Left renal cortex interstitium (tissue), 4 donors: ENCODE measurements at places on chromosomes 1 and 21.

- DNase-seq: no peak
Observed at GRCh38 chr1:8745749-8746390, 71.6 kb downstream of the RERE start.

DNA sequence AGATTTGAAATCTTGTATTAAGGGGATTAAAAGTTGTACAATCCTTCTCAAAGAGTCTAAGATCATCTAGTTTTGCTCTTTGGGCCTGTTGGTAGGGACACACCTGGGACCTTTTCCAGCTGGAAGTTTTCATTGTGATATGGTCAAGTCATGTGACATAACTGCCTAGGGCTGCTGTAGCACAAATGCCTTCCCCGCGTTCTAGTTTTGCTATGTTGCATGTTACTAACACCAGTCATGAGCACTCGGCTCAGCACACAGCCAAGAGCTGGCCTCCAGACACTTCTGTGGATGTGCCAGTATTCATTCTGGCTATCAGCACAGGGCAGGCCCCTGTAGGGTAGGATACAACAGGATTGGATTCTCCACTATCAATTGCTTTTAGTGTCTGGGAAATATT, 14.6 kb upstream of the FLG2 start:
- no peak for DNase-seq

- DNase-seq: no peak
Observed at GRCh38 chr1:213138892-213139291, 87.9 kb downstream of the RPS6KC1 start.

DNA sequence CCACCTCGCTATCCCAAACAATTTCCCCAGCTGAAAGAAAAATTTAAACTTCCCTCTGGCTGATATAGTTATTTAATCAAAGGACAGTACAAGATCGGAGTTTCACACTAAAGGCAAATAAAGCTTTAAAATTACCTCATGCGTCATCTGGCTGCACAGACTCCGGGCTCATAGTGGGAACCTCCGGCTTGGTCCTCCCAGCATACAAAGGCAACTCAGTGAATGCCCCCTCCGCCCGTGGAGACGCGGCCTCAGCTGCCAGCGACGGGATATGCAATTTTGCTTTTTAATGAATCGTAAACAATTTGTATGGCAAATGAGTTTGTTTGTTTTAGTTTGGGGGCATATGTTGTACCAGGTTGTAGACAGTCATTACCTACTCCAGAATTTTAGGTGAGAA, 214.6 kb upstream of the NFIA start:
- DNase-seq: no peak

DNA sequence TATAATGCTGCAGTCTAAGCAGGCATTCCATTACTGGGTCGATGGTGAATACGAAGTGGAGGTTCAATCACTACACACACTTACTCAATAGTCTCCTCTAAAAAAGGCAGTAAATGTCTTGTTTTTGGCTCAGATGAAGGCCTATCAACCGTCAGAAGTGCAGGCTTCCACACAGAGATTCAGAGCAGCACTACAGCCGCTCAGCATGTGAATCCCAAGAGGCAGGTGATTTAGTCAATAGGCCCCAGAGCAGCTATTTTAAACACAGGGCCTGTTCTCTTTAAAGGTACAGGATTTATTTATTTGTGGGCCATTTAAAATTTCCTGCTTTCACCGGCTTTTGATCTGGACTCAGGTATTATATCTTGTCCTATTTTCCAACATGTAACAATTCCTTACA, 293.7 kb downstream of the RGS7 start:
- DNase-seq: no peak

GRCh38 chr1:175419684-175420517, 227.3 kb upstream of the KIAA0040 start:
- DNase-seq: no peak

- no peak for DNase-seq
Observed at GRCh38 chr1:234978397-234979295, 150.0 kb downstream of the TOMM20 start.

DNA sequence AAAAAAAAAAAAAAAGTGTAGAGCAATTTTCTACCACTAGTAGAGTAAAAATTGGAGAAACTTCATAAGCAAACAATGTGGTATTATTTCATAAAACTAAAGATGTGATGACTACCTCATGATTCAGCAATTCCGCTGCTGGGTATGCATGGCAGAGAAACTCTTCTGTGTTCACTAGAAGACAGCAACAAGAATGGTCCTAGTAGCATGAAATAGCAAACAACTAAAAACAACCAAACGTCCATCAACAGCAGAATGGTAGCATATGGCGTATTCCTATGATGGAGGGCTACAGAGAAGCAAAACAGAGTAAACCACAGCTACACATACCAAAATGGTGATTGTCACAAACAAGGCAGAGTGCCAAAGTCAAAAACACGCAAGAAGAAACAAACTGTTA, 18.9 kb downstream of the HTR1D start:
- no peak for DNase-seq

DNA sequence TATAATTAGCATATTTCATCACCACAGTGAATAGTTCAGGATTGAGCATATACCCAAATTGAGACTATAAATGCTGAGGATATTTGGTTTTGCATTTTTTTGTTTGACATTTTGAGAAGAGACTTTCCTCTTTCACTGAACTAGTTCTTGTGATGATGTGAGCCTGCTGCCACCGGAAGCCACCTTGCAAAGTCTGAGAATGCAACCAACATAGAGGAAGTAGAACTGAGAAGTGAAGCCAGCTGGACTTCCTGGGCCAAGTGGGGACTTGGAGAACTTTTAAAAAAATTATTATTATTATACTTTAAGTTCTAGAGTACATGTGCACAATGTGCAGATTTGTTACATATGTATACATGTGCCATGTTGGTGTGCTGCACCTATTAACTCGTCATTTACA, 102.3 kb downstream of the RPE65 start:
- DNase-seq: no peak

DNA sequence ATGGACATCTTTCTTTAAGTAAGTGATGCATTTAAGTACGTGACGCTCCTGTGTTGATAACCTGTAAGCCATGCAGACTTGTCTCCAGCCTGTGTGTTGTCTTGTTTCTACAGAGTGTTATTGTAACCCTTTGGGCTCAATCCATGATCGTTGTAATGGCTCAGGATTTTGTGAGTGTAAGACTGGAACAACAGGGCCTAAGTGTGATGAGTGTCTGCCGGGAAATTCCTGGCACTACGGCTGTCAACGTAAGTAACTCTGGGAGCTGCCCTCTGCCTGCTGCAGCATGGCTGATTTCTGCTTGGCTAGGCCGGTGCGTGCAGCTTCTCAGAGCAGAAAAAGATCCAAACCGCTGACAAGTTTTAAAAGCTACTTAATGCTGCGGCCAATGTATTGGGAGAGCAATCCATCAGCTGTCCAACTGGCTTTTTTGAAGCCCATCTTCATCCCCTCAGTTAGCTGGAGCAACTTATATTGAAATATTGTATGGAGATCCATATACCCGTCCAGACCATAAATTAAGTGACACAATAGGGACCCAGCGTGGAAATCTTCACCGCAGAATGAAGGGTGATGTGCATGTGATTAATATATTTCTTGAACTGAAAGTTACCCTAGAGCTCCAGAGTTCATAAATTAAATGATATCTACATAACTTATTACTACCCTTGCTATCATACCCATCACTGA, 295.9 kb downstream of the NTNG1 start:
- DNase-seq: no peak

DNA sequence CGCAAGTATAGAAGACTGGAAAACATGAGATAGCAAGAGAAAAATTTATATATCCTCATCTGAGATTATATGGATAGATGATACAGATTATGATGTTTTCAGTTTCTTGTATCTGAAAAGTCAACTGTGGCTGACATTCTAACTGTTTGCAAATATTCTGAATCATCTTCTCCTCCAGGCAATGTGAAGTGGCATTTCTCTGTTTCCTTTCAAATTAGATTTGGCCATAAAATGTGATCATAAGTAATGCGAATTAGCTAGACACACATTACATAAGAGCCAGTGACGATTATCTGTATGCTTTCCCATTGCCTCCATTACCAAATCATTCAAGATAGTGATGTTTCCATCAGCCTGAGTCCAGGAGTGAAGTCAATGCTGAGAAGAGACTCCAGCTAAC, 265.2 kb downstream of the BRINP3 start:
- DNase-seq: no peak

DNA sequence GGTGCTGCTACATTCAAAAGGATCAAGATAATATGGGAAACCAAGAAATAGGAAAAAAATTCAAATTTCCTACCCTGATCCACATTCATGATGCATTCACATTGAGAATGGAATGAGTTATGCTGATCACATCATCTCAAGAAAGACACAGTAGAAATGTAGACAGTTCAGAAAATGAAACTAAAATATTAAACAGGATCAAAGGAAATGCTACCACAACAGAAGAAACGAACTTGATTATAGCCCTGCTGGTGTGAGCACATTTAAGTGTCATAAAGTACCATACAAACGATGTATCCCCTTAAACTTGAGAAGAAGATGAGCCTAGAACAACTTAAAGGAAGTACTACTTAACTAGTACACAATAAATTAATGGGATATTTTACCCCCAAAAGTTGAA, 21.3 kb downstream of the SYDE2 start:
- DNase-seq: no peak

GRCh38 chr1:15198684-15199083, 45.1 kb downstream of the TMEM51 start:
- DNase-seq: no peak

DNA sequence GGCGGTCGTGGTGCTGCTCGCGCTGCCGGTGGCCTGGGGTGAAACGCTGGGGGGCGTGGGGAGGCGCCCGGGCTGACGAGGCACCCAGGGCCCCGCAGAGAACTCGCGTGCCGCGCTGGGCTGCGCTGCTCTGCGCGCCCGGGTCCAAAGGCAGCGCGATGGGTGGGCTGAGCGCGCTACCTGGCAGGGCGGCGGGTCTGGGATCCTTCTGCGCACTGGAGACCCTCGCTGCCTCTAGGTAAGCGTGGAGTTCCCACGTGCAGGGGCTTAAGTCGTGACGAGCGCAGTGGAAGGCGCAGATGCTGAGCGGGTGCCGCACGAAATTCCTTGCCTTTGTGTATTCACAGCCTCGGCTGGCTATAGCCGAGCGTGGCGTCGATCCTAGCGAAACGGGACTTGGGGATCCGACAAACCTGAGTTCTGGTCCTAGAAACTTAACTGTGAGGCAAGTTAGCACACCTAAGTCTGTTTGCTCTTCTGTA, 24.6 kb downstream of the CR1L start:
- DNase-seq: no peak

DNA sequence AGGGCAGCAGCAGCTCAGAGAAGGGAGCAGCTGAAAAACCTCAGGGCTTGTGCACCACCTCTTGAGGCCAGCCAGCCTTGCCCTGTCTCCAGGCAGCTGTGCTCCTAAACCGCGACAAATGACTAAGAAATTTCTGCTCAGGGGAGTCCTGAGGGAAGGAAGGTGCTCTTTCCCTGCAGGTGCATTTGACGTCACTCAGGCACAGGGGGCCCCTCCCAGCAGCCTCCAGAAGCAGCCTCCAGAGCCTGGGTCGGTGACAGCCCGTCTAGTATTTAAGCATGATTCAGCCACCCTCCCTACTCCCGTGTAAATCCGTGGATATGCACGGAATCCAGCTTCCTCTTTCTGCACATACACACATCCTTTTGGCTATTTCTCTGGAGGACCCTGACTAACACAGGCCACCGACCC, 560.5 kb downstream of the KIF26B start:
- peak; percentile 6 for DNase-seq

DNA sequence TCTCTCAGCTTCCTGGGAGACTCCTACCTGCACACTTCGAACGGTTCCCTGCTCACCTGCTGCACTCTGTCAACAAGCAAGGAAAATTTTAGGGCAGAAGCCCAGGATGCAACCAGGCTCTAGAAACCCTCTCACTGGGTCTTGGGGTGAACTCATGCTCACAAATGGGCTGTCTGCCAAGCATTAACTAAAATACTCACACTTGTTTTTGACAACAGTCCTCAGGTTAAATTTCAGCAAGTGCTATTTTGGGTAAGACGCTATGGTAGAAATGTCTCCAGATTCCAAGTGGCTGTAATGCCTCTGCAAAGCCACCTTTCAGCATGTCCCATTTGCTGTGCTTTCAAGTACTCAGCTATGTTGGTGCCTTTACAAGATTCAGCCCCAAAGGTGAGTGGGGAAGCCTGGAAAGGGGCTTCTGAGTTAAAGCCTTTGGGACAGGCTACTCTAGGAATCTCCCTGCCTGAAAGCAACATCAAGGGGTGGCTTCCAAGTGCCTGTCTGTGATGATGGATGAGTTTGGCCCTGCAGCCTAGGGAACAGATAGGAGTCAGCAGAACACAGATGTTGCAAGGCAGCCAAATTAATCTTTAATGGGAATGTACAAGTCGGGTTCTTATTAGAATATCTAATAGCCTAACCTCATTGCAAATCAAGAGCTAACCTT, 211.9 kb upstream of the SPAG17 start:
- DNase-seq: no peak

DNA sequence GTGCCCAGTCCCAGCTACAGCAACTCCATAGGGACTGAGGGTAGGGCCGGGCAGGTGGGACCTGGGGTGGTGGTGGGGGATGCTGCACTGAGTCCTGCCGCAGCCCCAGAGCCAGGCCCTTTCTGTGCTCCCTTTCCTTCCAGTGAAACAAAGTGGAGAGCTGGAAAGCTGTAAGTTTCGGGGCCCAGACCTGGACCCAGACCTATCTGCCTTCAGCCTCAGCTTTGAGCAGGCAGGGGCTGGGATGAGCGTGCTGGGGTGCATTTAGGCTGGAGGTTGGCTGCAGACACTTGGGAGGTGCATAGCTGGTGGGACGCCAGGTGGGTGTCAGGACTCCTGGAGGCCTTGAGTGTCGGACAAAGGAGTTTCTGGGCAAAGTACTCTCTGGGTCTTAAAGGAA, 92.7 kb upstream of the C1orf174 start:
- DNase-seq: no peak

- no peak for DNase-seq
Observed at GRCh38 chr1:90149101-90149500, 154.2 kb downstream of the ZNF326 start.

DNA sequence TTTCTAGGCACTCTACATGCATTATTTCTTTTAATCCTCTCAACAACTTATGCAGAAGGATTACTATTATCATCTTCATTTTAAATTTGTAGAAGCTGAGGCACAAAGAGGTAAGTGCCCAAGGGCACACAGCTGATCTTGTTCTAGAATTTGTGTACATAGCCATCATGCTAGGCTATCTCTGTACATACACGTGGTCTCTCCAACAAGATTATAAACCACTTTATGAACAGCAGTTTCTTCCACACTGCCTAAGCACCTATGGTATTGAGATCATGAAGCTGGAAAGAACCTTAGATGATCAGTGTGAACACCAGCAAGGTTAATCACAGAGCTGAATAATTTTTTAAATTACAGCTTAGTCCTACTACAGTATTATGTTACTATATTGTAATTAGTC, 28.9 kb downstream of the UCHL5 start:
- no peak for DNase-seq

DNA sequence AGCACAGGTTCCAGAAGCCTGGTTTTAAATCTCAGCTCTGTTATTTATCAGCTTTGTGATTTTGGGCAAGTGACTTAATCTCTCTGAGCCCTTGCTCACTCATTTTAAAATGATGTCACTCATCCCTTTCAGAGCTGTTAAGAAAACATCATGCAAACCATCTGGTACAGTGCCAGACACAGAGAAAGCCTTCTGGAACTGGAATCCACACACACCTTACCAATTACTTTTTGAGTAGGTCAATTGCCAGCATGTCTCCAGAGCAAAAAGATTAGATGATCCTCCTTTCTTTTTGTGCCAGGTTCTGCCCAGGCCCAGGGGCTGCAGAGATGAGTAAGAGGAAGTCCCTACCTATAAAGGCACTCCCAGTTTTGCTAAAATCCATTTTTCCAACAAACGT, 61.3 kb downstream of the ROR1 start:
- DNase-seq: no peak
